Activated CD4-positive, alpha-beta T cell treated with anti-CD3 and anti-CD28 coated beads, Interleukin-2, amount 50 U/mL, for 1 hour (primary cell): ENCODE measurements at places on chromosomes 13 and 19.

DNA sequence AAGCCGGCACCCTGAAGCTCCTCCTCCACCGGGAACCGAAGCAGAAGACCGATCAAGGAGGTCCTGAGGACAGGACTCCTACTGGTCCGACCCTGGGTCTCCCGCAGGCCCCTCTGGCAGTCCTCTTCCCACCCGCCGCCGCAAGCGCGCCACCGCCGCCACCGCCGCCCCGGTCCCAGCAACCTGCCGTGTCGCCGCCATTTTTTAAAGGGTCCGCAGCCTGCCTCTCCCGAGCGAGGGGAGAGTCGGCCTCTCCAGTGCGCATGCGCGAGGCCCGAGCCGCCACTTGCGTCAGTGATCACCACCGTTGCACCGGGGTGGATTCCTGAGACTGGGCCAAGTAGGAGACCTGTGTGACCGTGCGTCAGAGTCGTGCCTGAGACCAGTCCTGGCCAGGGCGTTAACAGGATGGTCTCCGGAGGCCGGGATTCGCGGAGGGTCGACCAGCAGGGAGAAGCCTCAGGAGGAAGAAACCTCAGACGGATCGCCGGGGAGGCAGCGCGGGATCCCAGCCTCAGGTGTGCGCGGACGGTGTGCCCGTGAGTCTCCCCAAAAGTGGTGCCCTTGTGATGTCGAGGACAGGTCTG lies 51.6 kb downstream of the ZNF146 start:
- DNase-seq, result no peak

GRCh38 chr13:45331123-45331619 lies 9.8 kb downstream of the TPT1 start:
- DNase-seq, result no peak

DNA sequence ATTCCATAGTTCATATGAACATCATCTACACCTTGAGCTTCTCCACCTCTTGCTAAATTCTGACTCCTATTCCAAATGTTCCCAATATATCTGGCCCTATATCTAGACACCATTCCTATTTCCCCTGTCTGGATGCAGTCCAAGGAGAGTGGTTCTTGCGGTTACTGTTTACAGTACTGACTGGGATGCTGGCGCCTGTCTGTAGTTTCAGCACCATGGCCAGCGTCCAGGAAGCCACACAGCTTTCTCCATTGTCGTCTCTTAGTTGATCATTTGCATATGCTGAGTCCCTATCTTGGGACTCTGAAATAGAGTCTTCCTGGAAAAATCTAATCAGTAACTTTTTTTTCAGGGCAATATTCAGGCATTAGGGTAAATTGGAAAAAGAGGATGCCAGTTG lies 14.9 kb downstream of the LAIR2 start:
- DNase-seq, result peak; percentile 57

DNA sequence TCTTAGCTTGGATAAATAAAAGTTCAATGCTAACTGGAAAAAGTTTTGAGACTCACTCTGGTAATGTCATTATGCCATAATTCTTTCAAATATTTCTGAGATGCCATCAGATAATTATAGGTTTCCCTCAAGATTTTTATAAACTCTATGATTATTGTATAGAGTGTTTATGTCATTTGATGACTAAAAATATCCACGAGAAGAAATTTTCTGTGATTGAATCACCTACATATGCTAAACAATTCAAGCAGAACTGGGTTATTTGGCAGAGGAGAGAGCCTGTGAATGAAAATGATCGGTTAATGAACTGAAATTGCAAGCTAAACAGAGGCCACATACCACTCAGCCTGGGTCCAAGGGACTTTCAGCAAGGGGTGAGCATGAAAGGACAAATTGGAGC lies 92.6 kb upstream of the TSC22D1 start:
- no peak for DNase-seq
